Fibroblast of the conjunctiva (primary cell): ENCODE measurements at places on chromosomes 3 and 15.

GRCh38 chr15:57784081-57784511, 77.6 kb downstream of the POLR2M start:
- peak; percentile 40 for DNase-seq

- no peak for DNase-seq
Observed at GRCh38 chr15:77143616-77144015, 72.7 kb upstream of the TSPAN3 start.

GRCh38 chr15:25783607-25784540, 79.3 kb downstream of the ATP10A start:
- DNase-seq, result no peak

- DNase-seq, result no peak
Observed at GRCh38 chr3:9736831-9737230, 5.3 kb downstream of the BRPF1 start.

- DNase-seq, result no peak
Observed at GRCh38 chr3:107416138-107416537, 38.9 kb downstream of the CCDC54 start.

DNA sequence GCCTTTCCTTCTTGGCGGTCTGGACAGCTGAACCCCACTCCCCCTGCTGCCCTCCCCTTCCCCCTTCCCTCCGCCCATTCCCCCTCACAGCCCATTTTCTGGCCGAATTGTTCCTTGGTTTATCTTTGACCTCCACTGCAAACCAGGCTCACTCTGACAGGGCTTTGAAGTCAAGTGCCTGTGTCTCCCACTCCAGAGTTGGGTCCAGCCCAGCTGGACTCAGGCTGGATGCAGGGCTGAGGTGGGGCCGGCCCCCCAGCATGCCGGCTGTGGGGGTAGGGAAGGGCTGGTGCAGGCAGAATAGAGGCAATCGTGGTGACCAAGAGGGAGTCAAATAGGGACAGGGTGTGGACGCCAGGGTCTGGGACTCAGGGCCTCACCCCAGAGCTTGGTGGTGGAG, 57.0 kb upstream of the MRPS22 start:
- DNase-seq, result no peak

GRCh38 chr3:113249111-113249510, 37.8 kb downstream of the BOC start:
- no peak for DNase-seq

DNA sequence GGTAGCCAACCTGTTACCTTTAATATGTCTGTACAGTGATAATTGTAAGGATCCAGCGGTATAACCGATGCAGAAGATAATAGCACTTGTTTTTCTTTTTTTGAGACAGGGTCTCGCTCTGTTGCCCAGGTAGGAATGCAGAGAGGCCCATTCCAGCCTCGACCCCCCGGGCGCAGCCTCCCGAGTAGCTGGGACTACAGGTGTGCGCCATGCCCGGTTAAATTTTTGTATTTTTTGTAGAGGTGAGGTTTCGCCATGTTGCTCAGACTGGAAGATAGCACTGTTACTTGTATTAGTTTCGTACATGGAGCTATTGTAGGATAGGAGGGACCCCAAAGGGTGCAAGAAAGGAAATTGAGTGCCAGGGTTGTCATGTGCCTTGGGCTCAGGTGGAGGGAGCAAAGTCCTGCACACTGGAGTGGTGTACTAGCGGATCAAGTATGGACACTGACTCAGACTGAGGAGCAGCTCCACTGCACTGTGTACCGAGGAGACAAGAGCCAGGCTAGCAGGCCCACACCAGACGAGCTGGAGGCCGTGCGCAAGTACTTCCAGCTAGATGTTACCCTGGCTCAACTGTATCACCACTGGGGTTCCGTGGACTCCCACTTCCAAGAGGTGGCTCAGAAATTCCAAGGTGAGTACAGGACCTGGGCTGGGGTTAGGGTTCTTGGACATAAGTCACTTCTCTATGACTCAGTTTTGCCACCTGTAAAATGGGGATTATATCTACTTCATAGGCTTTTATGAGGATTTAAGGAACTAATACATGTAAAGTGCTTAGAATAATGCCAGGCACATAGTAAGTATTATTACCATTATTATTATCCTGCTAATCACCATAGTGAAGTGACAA, 1.0 kb downstream of the OGG1 start:
- DNase-seq, result no peak
